ENCODE measurements at places on chromosomes 2 and 18.

DNA sequence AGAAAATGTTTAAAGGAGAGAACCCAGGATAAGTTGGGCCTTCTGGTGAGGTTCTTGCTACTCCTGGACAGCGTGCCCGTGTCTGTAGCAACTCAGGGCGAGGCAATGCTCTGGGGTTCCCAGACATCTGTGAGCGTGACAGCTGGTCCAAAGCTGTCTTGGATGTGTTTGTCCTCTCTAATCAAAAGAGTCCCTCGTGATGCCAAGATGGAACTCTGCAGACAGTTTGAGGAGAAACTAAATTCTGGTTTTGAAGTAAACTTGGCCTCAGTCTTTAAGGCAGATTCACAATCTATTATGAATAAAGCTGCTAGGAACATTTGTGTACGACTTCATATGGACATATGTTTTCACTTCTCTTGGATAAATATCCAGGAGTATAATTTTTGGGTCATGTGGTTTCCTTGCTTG, 47.3 kb downstream of the TMEM17 start:
- no peak for DNase-seq

DNA sequence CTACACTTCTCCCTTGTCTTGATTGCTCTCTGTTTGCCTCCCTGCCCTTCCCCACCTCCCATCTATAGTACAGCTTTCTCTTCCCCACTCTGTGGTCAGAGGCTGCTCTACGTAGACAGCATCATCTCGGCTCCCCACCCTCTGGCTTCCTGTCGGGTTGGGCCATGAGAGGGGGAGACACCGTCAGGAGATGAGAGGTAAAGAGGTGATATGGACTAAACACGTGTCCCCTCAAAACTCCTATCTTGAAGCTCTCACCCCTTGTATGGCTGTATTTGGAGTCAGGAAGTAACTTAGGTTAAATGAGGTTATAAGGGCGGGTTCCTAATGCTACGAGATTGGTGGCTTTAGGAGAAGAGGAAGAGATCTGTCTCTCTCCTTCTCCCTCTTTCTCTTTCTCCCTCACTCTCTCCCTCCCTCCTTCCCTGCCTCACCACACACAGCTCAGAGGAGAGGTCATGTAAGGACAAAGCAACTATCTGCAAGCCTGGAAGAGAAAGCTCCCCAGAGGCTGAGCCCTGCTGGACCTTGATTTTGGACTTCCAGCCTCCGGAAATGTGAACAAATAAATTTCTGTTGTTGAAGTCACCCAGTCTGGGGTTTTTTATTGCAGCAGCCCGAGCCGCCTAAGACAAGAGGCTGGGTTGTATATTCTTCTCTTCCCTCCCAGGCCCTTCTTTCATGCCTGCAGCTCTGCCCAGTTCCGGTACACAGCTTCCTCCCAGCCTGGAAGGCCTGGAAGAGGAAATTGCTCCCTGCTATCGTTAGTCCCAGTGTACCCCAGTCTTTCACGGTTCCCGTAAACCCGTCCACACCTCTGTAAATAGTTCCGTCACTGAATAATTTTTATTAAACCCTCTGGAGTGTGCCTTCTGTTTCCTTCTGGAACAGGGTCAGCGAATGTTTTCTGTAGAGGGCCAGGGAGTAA, 138.0 kb downstream of the AKAIN1 start:
- peak; percentile 45 for DNase-seq

DNA sequence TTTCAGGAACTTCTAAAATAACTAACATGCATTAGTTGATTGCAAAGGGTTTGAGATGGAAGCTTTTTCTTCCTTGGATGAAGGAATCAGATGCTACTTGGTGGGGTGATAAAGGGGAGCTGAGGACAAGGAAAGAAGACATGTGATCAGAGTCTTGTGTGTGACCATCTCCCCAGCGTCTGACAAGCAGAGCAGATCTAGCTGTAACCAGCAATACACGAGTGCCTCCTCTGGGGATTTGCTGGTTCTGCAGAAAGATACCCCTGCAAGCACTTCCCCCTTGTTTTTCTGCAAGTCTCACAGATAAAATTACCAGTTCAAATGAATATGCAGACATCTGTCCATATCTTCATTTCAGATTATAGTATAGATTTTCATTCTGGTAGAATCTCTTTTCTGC, 2.7 kb downstream of the CDH7 start:
- no peak for DNase-seq

- DNase-seq: no peak
These were observed 113.4 kb downstream of the GBX2 start for GRCh38 chr2:236054621-236055305.

DNA sequence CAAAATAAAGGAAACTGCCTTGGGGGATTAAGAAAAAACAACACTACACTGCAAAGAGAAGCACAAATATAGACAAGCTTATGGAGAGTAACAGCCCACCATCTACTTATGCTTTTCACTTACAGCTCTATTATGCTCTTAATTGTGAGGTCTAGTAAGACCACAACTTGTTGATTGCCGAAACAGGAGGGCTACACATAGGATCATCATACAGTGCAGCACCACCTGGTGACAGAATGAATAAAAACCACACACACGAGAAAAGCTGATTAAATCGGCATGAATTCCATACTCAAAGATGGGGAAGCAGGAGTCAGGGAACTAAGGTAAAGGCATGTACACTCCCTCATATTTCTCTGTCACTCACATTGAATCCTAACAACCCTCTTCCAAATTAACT, 259.2 kb downstream of the IKZF2 start:
- DNase-seq: no peak

GRCh38 chr2:169119123-169119760, 49.9 kb downstream of the DHRS9 start:
- no peak for DNase-seq

DNA sequence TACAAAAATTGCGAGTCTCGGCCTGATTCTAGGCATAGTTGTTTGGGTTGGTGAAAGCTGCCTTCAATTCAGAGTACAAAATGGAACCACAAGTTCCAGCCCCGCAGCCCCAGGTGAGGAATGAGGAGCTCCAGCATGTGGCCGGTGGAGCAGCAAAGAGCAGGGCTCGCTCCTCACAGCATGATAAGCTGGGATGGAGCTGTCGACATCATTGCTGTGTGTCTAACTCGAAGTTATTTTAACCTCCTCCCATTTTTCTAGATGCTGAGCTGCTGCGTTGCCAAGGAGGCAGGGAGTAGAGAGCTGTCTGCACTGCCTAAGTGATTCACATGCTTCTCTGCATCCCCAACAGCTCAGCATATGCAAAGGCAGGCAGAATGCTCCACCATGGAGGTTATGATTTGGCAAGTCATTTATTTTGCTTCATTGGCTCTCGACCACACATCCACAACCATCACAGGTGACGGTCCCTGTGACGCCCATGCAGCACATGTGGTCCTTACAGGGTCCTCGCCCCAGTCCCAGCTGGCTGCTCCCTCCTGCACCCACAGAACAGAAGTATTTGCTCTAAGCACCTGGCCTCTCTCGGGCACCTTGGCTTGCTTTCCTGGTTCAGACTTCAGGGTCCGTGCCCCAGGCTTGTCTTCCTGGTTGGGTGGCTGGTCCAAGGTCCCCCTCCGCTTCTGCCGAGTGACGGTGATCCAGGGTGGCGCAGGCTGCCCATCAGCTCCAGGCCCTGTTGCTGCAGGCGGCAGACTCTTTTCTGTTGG, 66.0 kb upstream of the MGAT4A start:
- DNase-seq: no peak

GRCh38 chr18:3332376-3332775, 70.4 kb downstream of the MYL12B start:
- no peak for DNase-seq

DNA sequence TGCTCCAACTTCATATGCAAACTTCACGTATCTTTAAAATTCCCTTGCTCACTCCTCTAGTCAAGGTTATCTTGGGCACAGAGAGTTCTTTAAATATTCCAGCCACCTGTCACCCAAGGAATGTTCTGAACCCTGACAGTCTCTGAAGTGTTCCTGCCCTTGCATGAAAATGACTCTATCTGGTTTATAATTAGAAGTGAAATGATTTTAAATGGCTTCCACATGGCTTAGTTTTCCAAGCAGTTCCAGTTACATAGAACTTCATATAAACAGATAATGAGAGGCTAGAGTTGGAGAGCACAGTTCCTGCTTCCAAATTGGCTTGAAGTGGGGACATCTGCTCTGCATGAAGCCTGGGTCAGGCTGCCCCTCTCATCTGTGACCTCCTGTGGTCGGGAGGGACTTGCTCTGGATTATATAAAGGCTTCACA, 81.9 kb downstream of the SLC4A3 start:
- no peak for DNase-seq

GRCh38 chr18:77201506-77201905, 48.1 kb upstream of the GALR1 start:
- DNase-seq: no peak

DNA sequence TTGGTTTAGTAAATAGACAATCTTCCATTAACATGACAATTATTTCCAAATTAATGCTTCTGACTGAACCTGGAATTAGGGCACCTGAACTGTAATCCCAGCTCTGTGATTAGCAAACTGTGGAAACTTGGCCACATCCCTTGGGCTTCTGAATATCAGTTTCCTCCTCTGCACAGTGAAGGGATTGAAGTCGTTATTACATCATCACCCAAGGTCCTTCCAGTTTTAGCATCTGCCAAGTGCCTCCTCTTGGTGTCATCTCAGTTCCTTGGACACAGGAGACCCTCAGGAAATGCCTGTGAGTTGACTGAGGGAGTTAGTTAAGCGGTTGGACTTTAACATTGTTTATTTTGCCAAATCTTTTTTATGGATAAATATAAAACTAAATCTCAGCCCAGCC, 64.8 kb downstream of the MOGAT1 start:
- DNase-seq: no peak

- no peak for DNase-seq
These were observed 72.1 kb downstream of the OSBPL6 start for GRCh38 chr2:178266445-178266844.

GRCh38 chr18:79056827-79057367, 12.3 kb upstream of the ATP9B start:
- DNase-seq: no peak

DNA sequence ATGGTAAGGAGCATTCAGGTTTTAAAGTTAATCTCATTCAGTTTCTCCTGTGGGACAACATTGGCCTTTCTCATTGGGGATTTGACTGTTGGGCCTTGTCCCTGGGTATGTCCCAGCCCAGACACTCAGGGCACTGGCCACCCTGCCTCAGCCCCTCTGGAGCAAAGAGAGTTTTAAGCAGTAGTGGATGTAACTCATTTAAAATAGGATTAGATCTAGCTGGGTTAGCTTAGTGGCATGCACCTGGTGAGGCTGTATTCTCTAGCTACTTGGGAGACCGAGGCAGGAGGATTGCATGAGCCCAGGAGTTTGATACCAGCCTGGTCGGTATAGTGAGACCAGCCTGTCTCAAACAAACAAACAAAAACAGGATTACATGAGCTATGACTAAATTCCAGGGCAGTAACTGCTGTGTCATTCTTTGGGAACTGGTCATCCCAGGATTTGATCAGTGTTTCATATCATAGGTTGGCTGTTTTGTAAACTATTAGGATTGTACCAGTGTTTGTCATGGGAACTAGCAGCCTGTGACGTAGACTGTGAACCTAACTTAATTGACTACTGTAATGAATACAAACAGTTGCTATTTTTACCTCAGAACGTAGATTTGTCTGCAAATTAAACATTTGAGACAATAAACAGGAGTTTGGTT, 12.5 kb downstream of the INPP4A start:
- no peak for DNase-seq

- DNase-seq: no peak
These were observed 94.9 kb downstream of the KCTD1 start for GRCh38 chr18:26453386-26453901.

- no peak for DNase-seq
These were observed 1.4 kb downstream of the PSME4 start for GRCh38 chr2:53969285-53969967.

GRCh38 chr18:77113361-77114151, 19.0 kb downstream of the MBP start:
- DNase-seq: peak; percentile 29

- DNase-seq: no peak
These were observed 26.2 kb downstream of the PCBP1 start for GRCh38 chr2:70113359-70114070.

- DNase-seq: no peak
These were observed 515.8 kb downstream of the GALR1 start for GRCh38 chr18:77765468-77765867.

- DNase-seq: no peak
These were observed 147.5 kb downstream of the LOXHD1 start for GRCh38 chr18:46509530-46509929.

GRCh38 chr18:32803568-32803967, 30.7 kb upstream of the KLHL14 start:
- no peak for DNase-seq
